OCI-LY7 (cell line): ENCODE measurements at places on chromosomes 12 and 14.
A peak's percentile ranks its signal among the peaks of the same experiment; 100 is the strongest.

DNA sequence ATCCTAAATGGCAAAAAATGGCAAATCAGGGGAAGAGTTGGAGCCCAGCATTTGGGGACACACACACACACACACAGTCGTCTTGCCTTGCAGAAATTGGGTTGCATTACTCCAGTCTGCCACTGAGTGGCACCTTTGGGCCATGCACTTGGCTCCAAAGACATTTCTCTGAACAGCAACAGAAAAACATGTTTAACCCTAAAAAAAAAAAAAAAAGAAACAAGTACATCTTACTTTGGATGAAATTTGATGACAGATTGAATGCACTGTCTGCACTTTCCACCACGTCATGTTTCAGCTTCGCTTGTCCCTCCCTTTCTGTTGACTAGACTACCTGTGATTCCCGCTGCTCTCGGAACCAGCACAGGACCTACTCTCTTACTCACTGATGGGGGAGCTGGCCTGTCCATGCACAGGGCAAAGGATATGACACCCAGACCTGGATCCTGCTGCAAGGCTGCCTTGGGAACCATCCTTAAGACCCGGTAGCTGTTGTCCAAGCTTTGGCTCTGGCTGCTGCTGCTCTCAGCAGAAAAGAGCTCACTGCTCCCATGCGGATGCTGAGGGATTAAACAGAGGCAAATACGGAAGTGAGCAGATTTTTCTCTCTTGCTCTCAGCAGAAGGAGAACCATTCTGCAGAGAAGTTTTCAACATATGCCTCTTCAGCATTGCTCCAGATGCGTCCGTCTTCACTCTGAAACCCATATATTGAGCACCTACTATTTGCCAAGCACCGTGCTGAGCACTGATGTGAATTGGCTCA, 376.8 kb downstream of the DPF3 start:
- peak; percentile 71 for DNase-seq

DNA sequence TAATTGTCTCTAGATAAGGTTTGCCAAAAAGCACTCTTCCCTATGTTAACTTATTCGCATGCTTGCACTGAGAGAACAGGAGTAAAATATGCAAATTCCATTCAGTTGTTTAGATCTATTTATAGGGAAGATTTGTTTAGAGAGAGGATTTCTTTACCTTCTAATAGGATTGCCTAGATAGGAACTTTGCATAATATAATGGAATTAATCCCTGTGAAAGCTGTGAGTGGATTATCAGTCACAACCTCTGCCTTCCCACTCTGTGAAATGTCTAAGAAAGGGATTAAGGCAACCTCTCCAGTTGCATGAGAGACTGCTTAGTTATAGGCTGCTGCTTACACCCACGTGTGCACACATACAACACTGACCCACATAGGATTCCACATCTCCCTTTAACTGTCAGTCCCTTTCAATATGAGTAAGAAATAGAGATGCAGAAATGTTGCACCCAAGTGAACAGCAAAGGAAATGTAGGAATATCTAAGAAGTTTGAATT, 83.2 kb downstream of the ALG10B start:
- DNase-seq = no peak

DNA sequence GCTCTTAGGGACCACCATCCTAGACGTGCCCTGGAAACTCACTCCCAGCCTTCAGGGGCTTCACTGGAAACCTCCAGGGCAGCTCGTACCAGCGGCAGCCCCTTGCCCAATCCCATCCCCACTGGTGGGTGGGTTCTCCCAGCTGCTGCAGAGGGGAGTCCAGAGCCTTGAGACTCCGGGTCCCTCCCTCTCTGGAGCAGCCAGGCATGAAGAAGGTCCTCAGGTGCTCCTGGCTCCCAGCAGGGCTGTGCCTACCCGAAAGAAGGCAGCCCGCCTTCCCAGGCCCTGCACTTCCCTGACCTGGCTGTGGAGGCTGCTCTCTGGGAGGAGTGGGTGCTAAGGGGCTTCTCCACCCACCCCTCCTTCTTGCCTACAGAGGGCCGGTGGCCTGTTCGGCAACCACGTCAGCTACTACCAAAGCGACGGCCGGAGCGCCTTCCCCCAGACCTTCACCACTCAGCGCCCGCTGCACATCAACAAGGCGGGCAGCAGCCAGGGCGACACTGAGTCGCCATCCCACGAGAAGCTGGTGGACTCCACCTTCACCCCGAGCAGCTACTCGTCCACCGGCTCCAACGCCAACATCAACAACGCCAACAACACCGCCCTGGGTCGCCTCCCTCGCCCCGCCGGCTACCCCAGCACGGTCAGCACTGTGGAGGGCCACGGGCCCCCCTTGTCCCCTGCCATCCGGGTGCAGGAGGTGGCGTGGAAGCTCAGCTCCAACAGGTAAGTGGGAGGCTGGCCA, 115.5 kb upstream of the FKBP4 start:
- no peak for DNase-seq

- DNase-seq = no peak
Observed at GRCh38 chr14:99586054-99586760, 17.8 kb downstream of the CCDC85C start.

DNA sequence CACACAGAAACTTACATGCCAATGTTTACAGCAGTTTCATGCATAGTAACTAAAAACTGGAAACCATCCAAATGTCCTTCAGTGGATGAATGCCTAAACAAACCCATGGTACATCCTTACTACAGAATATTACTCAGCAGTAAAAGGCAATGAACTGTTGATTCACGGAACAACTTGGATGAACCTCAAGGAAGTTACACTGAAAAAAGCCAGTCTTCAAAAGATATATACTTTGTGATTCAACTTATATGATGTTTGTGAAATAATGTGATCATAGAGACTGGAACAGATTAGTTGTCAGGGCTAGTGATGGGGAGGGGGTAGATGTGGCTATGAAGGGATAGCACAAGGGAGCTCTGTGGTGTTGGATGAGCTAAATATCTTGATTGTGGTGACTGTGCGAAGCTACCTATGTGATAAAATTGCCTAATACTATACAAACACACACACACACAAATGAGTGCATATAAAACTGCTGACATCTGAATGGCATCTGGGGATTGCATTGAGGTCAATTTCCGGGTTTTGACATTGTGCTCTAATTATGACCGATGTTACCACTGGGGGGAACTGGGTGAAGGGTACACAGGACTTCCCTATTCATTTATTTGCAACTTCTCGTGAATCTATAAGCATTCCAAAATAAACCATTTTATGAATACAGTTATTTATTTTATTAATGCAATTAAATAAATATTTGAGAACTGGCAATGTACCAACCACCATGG, 94.3 kb downstream of the RIN3 start:
- no peak for DNase-seq

DNA sequence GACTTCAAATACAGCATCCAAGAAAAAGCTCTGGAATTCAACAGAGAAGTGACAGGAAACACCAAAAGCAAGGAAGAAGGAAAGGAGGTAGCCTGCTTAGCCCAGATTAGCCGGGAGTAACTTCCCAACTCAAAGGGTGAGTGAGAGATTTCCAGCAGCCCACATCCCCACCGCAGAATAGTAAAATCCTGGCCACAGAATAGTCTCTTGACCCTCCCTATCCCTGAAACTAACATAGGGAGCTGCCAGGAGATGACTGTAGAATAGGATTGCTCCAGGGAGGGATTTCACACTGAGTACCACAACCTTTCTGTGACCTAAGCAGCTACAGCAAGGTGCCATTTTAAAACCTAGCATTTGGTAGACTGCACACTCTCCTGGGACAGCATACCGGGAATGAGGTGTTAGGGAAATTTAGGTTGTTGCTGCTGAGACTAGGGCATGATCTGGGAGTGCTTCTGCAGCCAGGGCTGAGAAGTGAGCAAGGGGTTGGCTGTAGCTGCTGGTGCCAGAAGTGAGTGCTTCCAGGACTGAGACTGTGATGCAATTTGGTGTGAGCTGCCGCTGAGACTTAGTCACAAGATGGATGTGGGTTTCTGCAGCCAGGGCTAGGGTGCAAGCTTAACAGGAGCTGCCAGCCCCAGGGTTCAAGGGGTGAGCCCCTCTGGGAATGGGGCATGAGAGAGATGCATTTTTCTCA, 66.0 kb downstream of the TMTC3 start:
- no peak for DNase-seq

- no peak for DNase-seq
Observed at GRCh38 chr12:82099216-82099615, 259.0 kb downstream of the CCDC59 start.

DNA sequence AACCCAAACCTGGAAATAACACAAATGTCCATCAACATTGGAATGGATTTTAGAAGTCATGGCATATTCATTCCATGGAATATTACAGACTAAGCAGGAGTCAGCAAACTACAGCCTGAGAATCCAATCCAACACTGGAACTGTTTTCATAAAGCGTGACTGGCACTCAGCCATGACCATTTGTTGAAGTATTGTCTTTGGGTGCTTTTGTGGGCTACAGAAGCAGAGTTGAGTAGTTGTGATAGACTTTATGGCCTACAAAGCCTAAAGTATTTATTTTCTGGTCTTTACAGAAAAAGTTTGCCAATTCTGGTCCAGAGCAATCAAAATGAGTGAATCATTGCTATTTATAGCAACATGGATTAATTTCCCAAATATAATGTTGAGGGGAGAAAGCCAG, 34.5 kb upstream of the FRS2 start:
- DNase-seq = no peak

GRCh38 chr14:86847140-86847539, 1145.8 kb downstream of the GALC start:
- DNase-seq = no peak

DNA sequence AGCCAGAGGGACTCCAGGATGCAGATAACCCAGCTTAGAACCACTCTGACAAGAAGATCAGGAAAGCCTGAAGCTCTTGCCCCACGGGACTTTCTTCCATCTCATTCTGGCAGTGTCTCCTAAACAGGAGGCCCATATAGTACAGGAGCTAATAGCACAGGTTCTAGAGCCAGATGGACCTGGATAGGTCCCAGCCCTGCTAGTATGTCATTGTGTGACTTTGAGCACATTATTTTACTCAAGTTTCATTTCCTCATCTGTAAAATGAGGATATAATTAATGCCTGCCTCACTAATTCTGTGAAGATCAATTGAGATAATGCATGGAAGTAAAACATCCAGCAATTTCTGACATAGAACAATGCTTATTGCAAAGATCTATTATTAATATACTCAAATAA, 66.5 kb upstream of the GZMB start:
- DNase-seq = no peak

DNA sequence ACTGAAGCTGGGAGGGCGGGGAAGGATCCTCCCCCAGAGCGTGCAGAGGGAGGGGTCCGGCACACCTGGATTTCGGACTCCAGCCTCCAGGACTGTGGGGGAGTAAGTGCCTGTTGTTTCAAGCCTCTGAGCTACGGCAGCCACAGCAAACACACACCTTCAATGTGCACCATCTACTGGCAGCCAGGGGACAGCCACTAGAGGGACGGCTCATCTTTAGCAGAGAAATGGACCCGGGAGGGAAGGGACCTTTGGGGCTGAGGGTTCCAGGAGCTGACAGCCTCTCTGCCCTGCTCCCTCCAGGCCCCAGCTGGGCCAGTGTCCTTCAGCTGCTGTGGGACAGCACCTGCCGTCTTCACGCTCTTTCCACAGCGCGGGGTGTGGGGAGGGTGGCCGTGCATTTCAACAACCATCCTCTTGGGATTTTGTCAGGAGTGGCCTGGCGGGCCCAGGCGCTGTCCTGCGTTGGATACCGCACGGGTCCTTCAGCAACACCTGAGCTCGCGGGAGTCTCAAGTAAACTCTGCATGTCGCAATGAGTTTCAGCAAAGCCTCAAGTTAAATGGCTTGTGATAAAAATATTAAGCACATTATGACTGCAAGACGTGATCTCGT, 209.2 kb upstream of the C14orf180 start:
- peak; percentile 13 for DNase-seq

GRCh38 chr12:109057376-109057775, 5.0 kb downstream of the USP30 start:
- no peak for DNase-seq

GRCh38 chr14:31166271-31166561, 41.4 kb downstream of the HECTD1 start:
- DNase-seq = no peak

DNA sequence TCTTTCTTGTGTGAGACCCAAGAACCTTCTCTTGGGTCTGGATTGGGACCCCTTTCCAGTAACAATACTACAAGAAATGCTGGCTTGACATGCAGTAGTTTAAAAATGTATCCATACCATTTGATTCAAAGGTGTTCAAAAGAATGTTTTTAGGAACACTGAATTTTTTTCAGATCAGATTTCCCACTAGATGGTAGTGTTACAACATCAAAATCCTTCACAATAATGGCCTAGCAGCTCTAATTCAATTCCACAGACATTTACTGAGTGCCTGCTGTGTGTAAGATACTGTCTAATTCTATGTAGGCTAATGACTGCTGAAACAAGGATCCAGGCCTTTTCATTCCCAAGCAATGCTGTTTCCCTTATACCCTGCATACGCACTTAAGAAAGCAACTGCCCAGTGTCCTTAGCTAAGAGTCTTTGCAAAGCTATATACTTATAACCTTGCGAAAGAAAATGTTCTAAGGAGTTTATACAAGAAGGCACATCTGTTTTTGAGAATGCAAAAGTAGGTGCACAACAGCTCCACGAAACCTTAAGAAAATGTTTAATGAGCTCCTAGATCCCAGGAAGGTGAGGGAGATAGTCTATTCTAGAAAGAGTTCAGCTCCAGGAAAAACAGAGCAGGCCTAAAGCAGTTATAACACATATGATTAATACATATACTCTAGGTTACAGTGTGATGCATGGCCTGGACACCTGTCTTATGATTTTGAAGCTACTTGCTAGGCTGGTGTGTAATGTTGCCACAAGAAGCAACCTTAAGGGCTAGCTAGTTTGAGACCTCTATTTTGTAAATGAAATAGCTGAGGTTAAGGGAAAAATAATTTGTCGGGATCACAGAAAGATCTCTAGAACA, 50.9 kb upstream of the PKP2 start:
- peak; percentile 3 for DNase-seq

- no peak for DNase-seq
Observed at GRCh38 chr12:70787612-70788011, 132.9 kb downstream of the PTPRR start.

DNA sequence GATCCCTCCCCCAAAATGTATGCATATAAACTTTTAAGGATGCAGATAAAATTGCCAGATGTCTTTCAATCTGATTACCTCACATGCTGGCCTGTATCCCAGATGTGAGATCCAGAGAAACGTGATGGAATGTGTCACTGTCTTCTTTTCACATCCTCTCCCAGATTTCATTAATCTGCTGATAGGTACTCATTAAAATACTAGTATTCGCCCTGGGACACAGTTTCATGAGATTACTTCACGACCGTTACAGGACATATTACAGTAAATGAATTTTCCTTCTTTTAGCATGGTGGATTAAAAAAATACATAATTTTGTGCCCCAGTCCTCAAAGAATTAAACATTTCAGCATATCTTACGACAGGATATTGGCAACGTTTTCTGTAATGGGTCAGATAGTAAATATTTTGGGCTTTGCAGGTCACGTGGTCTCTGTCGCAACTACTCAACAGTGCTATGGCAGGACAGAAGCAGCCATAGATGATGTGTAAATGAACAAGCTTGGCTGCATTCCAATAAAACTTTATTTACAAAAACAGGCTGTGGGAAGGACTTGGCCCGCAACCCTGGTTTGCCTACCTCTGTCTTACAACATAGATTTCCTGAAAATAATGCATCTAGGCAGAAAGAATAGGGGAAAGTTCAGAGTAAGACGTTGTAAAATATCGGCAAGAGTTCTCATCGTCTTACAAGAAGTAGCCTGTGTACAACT, 156.0 kb upstream of the DIO3 start:
- DNase-seq = no peak
